ENCODE measurements at places on chromosomes 4 and X.
A peak's percentile ranks its signal among the peaks of the same experiment; 100 is the strongest.

DNA sequence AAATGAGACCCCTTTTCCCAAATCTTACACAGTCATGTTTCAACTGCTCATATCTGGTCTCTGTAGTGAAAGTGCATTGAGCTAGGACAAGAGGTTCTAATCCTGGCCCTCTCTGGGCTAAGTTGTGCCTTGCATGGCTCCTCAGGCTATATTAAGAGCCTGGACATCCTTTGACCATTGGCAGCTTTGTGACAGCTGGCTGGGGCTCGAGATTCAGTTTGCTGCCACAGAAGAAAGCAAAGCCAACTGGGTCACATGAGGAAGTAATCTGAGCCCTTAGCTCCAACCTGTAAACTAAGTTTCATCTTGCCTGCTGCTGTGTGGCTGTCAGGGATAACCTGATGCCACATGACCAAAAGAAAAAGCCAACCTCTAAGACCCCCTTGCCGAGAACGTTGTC, 51.8 kb upstream of the JADE1 start:
- DNase-seq: no peak

- no peak for DNase-seq
Observed at GRCh38 chrX:150334100-150334499, 29.0 kb upstream of the MAMLD1 start.

DNA sequence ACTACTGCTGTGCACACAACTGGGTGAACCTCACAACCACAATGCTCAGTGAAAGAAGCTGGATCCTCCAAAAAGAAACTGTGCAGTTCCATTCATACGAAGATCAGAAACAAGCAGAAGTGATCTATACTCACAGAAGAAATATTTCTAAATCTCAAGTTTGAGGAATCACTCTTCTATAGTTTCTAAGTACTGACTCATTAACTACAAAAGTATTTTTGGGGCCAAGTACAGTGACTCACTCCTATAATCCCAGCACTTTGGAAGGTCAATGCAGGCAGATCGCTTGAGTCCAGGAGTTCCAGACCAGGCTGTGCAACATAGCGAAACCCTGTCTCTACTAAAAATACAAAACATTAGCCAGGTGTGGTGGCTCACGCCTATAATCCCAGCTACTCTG, 51.3 kb upstream of the RELL1 start:
- no peak for DNase-seq

GRCh38 chr4:80188801-80189458, 8.4 kb upstream of the PRDM8 start:
- no peak for DNase-seq

GRCh38 chr4:167775375-167775774, 317.0 kb upstream of the ANXA10 start:
- no peak for DNase-seq

DNA sequence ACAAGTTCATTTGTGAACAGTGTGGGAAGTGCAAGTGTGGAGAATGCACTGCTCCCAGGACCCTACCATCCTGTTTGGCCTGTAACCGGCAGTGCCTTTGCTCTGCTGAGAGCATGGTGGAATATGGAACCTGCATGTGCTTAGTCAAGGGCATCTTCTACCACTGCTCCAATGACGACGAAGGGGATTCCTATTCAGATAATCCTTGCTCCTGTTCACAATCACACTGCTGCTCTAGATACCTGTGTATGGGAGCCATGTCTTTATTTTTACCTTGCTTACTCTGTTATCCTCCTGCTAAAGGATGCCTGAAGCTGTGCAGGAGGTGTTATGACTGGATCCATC, 5.5 kb downstream of the SPRY1 start:
- DNase-seq: no peak

DNA sequence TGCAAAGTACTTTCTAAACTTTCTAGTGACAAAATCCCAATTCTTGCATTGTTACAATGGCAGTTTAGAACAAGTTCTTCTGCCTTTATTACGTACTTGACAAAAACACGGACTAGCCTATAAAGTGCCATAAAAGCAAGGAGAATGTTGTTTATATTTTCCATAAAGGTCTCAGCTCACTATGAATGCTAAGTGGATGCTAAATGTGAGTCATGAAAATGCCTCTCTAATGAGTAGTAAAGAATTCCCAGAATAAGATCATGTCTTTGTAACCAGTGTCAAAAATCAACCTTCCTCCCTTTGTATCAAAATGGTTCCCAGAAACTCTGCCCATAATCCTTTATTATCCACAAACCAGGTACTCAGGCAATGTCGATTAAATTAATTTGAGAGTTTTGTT, 539.8 kb upstream of the SLIT2 start:
- no peak for DNase-seq

- peak; percentile 20 for DNase-seq
Observed at GRCh38 chrX:22063284-22063683, 31.2 kb downstream of the PHEX start.

- no peak for DNase-seq
Observed at GRCh38 chr4:151671541-151672059, 89.2 kb downstream of the GATB start.

DNA sequence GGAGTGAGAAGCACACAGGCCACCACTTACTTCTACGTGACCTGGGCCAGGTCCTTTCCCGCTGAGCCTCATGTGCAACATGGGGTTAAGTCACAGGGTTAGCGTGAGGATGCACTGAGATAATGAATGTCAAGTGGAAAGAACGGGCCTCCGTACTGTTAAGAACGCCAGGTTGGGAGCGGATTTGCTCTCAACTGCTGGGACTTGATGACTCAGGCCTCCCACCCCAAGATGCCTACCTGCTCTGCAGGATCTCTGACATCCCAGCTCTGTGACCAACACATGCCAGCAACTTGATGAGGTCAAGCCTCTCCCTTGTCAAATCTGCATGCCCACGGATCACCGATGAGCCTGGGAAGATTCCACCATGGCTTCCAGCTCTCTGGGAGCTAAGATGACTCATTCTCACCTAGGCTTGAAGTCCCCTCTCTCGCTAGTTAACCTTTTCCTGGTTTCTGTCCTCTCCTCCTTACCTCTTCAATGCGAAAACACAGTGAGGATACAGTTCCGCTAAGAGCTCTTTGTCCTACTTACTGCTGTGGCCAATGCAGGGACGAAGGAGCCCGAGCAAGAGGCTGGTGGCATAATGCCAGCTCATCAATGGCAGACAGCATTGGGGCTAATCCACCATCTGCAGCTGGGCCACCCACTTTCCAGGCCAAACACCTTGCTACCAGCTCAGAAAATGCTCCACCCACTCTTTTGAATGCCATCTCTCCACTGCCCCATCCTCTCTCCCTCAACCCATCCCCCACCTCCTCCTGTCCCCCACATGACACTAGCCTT, 67.6 kb downstream of the PJA1 start:
- no peak for DNase-seq

DNA sequence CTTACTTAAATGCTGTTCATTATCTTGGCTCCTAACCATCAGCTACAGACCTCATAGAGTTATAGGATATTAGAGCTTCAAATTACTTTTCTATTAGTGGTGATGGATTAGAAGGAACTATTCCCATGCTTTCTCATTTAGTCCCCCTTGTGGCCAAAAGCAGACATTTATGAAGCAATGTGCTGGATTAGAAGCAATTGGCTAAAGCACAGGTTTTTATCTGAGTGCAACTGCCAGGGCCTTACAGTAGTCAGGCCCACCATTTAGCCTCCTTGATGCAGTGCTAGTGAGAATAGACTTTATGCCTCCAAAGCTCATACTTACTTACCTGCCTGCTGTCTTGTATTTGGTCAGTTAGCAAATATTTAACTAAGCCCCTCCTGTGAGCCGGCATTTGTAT, 93.0 kb downstream of the TSPAN7 start:
- peak; percentile 4 for DNase-seq

DNA sequence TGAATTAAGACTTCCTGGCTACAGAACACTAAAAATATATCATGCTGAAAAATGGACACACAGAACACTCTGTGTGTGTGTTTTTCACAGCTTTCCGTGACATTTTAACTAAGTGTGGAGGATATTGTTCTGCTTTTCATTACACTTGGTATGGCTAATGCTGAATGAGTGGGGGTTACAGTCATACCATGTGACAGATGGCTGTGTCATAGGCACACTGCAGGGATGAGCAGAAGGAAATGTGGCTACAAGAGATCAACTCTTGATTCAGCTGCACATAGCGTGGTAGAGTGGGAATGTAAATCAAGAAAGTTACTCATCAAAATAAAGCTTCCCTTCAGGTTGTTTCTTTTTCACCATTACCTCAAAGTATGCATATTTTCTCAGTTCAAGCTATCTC, 669.8 kb downstream of the IQCM start:
- DNase-seq: no peak

DNA sequence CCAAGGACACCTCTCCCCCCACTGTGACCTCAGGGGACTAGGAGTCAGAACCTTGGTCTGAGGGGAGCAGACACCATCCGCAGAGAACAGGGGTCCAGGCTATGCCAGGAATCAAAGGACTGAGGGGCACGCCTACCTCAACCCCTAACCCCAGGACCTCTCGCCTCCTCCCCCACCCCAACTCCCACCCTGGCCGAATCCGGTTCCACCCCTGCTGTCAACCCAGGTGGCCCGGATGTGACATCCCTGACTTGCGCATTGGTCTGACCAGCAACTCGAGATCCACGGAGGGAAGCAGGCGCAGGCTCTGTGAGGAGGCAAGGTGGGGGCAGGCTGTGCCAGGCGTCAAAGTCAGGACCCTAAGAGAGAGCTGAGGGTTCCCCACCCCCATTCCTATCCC, 468 bp upstream of the MAGEA4 start:
- no peak for DNase-seq

DNA sequence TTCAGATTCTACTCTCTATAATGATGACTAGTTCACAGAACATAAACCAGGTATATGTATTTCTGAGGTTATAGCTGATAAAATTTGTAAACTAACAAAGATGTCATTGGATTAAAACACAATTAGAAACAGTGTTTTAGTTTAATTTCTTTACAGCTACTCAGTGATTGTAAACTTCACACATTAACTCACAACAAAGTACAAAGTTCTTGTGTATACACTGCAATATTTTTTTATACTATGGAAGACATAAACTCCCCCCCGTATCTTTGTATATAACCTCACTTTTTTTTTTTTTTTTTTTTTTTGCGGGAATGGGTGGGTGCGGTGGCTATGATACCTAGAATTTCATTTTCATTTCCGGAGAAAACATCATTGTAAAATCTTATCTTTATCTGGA, 1043.2 kb downstream of the PCDH18 start:
- DNase-seq: no peak

- DNase-seq: no peak
Observed at GRCh38 chr4:153060196-153060595, 124.1 kb downstream of the FHDC1 start.

DNA sequence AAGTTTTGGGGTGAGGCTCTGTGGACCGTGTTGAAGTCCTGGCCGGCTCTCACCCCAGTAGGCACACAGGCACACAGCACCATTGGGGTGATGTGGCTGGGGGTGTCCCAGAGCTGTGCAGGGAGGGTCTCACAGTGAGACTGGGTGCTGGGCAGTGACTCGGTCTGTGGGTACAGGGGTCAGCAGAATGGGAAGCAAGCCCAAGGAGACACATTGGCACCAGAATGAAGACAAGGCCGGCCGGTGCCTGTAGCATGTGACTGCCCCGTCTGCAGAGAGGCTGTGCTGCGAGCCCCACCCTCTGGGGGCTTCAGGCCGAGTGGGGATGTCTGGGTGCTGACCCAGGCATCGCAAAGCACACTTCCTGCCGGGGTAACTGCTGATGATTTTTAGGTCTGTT, 5.2 kb downstream of the MAEA start:
- DNase-seq: no peak

DNA sequence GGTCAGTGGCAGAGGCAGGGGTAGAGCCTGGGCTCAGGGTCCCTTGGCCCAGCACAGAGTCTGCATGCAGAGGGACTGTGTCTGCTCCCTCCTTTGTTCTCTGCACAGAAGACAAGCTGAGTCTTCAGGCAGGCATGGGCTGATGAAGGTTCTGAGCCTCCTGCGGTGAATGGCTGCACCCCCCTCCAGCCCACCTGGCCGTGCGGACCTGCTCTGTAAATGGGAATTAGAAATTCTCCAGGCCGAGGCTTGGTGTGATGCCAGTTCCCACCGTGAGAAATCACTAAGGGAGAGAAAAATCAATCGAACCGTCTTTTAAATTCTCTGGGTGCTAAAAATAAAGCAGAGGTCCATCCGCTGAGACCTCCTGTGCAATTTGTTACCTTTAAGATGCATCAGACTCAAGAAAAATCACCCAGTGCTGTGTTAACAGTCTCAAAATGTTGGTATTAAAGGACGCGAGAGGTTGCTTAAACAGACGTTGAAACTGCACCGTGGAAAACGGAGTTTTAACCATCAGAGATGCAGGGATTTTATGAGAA, 96.0 kb downstream of the WFS1 start:
- DNase-seq: no peak

DNA sequence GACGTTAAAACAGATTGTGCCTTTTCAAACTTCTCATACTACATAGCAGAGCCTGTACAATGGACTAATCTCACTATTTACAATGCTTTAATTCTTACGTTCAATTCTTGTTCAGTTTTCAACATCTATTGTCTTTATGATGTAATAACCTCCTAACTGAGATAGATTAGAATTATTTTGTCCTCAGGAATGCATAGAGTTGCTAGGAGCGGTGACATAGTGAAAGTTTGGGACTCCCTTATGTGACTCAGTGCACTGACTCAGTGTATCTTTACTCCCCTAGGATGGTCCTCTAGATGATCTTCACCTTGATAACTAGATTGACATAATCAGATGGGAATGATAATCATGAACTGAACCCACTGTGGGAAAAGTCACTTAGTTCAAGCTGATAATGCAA, 151.5 kb downstream of the VEGFC start:
- no peak for DNase-seq

DNA sequence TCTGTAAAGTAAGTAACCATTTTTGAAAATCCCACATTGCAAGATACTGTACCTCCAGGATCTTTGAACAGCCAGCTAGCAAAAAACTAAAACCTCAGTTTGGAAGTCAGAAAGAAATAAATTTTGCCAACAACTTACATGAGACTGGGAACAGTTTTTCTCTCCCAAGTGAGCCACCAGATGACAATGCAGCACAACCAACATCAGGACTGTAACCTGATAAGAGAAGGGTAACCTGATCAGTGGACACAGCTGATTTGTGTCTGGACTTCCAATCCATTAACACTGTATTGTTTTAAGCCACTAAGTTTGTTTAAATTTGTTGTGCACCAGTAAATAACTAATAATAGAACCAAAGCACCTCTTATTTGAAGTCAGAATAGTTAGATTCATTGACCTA, 923.3 kb downstream of the FAT4 start:
- no peak for DNase-seq

DNA sequence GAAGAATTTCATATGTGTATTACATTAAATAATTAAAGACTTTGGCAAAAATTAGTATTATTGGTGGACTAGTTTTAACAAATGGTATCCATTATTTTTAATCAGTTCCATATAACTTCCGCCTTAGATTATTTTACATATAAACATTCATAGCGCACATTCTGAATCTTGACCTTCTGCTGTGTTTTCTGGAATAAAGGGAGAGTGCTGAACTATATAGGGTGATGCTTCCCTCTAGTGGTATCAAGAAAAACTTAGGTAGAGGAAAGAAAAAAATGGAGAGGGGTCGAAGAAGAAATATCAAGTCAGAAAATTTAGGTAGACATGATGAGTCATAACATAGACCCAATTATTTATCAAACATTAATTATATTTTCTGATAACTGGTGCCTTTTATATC, 155.6 kb upstream of the PACRGL start:
- no peak for DNase-seq
